ENCODE measurements at places on chromosomes 3 and 15. TPM values are rescaled to one million over a fixed set of nuclear protein-coding genes. Genes with fewer than 3 reads are reported as not detected.

MTHFS gene
- 9.5 TPM for polyA plus RNA-seq

CD200 gene
- polyA plus RNA-seq, result 0.22 TPM

GRCh38 chr3:10299679-10300078 lies 6.9 kb upstream of the GHRL start:
- no peak overlapping the region for H3K4me3 ChIP-seq
- no peak for DNase-seq
- no peaks in the 10 kb centered on the region for H3K27me3 ChIP-seq
- H3K27ac ChIP-seq, result no peak overlapping the region

DNA sequence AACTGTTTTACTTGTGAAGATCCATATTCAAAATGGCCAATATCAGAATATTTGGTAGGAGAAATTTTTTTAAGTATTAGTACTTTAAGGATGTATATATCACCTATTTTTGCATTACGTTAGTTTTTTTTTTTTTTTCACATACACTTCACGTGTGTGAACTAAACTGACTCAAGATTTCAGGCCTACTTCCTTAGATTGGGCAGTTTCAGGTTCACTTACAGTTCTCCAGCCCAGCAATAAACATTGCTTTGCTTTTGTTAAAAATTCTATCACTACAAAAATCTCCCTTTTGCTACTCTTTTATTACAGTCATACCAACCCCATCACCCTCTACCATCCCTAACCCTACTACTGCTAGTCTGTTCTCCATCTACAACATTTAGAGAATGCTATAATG lies 183.6 kb downstream of the KCNH8 start:
- H3K4me1 ChIP-seq, result no peaks in the 10 kb centered on the region
- H3K4me3 ChIP-seq, result no peak overlapping the region
- no peak for DNase-seq

DNA sequence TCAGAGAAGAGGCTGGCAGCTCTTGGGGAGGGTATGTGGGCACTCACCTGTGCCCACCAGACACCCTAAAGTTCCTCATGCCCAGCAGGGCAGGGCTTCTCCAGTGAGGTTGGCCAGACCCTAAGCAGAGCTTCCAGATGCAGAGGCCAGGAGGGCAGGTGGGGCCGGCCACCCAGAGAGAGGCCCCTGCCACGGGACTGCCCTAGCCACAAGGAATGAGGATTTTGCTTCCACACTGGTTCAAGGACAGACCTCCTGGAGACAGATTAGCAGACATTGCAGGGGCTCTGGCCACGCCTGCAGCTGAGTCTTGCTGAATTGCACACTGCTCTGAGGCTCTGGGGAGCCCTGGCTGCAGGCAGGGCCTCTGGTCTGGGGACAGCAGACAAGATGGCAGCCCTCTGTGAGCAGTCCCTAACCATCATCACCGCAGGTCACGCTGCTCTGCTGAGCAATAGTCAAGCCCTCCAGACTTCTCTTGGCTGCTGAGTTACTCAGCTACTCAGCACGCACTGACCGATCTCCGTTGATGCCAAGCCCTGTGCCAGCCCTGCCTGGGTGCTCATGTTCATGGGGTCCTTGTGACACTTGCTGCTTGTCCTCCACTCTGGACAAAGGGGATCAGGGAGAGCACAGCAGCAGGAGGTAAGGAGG lies 117.4 kb upstream of the ABHD17C start:
- no peaks in the 10 kb centered on the region for H3K27me3 ChIP-seq
- H3K4me3 ChIP-seq, result no peak overlapping the region
- no peak for DNase-seq
- no peak overlapping the region for H3K27ac ChIP-seq
- peaks cover 22% of the 10 kb centered on the region for H3K36me3 ChIP-seq
- H3K4me1 ChIP-seq, result no peaks in the 10 kb centered on the region

DNA sequence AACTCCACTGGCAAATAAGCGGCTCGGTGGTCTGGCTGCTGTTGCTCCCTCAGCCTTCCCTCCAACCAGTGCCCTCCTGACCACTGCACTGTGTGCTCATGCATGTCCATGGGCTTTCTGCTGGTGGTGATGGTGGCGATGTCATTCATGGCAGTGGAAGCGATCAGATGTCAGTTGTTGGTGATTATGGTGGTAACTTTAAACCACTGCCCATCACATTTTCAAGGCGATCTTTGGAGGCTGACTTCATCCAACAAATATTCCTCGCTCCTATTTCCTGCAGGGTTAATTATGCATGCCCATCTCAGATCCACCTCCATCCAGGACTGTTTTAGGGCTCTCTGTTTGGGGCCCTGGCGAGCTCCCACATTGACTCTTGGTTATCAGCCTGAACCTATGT lies 13.4 kb upstream of the HCN4 start:
- H3K27ac ChIP-seq, result no peak overlapping the region
- peaks cover 2% of the 10 kb centered on the region for H3K27me3 ChIP-seq
- no peaks in the 10 kb centered on the region for H3K36me3 ChIP-seq

GOLGA6A gene
- not detected for polyA plus RNA-seq

- H3K27ac ChIP-seq, result peak overlapping the region; percentile 73
- H3K27me3 ChIP-seq, result no peaks in the 10 kb centered on the region
- DNase-seq, result peak; percentile 92
- peaks cover 3% of the 10 kb centered on the region for H3K36me3 ChIP-seq
- H3K4me3 ChIP-seq, result no peak overlapping the region
Observed at GRCh38 chr3:127792541-127793292, 29.6 kb downstream of the MGLL start.

- DNase-seq, result no peak
- peaks cover 86% of the 10 kb centered on the region for H3K27me3 ChIP-seq
- no peak overlapping the region for H3K4me3 ChIP-seq
- H3K36me3 ChIP-seq, result no peaks in the 10 kb centered on the region
- no peaks in the 10 kb centered on the region for H3K4me1 ChIP-seq
Observed at GRCh38 chr3:138948371-138949001, 1.5 kb downstream of the FOXL2NB start.

CISH gene
- 1.9 TPM for polyA plus RNA-seq

POLQ gene
- 4.1 TPM for polyA plus RNA-seq
